ENCODE measurements at places on chromosomes 12 and 14.

DNA sequence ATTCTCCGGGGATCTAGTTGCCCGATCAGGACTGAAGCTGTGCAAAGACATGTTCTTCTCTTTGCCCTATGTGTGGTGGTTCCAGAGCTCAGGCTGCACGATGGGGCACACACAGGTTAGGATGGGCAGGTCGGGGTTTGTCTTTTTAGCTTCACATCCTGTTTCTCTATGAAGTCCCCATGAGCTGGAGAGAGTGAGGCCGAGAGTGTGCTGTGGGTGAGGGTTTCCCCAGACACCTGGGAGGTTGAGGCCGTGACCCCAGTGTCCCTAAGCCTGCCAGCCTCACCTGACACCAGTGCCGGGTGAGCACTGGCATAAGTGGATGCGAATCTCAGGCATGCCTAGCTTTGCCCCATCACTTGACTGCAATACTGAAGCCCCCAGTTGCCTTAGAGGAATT lies 32.9 kb upstream of the IGF1 start:
- no peak for DNase-seq

GRCh38 chr12:81811778-81812125 lies 52.6 kb upstream of the PPFIA2 start:
- DNase-seq: no peak

GRCh38 chr12:47747596-47748506 lies 10.8 kb downstream of the RAPGEF3 start:
- no peak for DNase-seq

- no peak for DNase-seq
These were observed 30.4 kb upstream of the SUPT16H start for GRCh38 chr14:21414137-21414631.

DNA sequence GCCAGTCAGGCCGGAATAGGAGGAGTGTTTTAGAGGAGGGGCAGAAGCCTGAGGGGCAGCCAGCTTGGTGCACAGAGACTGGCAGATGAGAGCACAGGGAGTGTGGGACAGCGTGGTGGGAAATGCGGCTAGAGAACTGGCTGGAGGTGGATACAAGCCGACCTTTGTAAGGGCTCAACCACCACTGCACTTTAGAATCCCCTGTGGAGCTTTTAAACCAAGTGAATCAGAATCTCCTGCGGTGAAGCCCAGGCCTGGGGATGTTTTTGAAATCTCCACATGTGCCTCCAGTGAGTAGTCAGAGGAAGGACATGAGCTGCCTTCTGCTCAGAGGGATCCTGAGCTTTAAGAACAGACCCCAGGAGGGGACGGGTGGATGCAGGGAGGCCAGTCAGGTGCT lies 10.9 kb upstream of the PCED1B start:
- peak; percentile 50 for DNase-seq

Measured in HT1080 (cell line).